ENCODE measurements at places on chromosomes 2 and 18. TPM values are rescaled to one million over a fixed set of nuclear protein-coding genes. Genes with fewer than 3 reads are reported as not detected.

DNA sequence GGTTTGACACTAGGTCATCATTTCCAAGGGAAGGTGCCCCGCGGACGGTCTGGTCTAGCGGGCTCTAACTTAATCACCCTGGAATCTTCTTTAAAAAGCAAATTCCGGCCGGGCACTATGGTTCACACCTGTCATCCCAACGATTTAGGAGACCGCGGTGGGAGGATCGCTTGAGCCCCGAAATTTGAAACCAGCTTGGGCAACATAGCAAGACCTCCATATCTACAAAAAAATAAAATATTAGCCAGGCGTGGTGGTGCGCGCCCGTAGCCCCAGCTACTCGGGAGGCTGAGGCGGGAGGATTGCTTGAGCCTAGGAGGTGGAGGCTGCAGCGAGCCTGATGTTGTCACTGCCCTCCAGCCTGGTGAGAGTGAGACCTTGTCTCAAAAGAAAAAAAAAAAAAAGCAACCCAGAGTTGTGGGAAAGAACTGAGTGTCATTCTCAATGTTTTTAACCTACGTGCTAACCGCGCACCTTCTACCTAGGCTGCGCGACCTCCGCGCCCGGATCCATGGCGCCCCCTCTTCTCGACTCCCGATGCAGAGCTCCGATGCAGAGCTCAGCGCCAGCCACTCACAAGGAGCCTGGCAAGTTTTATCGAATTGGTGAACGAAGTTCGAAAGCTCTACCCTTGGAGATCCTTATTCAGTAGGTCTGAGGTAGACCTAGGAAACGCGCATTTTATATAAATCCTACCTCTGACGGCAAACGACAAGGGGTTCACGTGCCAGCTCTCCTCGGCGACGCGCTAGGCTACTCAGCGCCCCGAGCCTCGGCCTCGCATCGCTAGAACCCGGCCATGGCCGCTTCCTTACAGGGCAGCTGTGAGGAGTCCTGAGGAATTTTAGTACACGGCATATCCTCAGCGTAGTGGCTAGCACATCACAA lies 888 bp upstream of the TWSG1 start:
- DNase-seq: peak; percentile 28

GRCh38 chr2:109531221-109531620 lies 82.5 kb downstream of the SEPTIN10 start:
- DNase-seq: no peak

DNA sequence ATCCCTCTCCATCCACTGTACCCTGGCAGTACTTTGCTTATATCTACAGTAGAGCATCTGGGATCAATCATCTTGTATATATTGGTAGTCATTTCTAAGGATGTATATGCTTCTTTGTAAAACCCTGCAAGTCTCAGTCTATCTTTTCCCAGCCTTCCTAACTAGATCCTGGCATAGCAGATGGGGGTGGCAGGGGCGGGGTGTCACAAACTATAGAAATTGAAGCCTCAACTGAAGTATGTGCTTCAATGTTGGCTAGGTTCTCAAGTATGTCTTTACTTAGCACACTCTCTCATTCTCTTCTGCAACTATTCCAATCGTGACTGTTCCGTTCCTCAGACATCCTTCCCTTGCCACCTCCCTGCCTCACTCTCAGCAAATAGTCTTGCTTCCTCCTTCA lies 30.1 kb upstream of the AGPS start:
- DNase-seq: no peak

- DNase-seq: no peak
Measured at GRCh38 chr2:25377822-25378421, 36.2 kb upstream of the DNMT3A start.

- DNase-seq: no peak
Measured at GRCh38 chr2:54271189-54271588, 15.2 kb upstream of the TSPYL6 start.

SNED1 gene
- total RNA-seq: 5.8 TPM

CYP1B1 gene
- total RNA-seq: 20.0 TPM

DNA sequence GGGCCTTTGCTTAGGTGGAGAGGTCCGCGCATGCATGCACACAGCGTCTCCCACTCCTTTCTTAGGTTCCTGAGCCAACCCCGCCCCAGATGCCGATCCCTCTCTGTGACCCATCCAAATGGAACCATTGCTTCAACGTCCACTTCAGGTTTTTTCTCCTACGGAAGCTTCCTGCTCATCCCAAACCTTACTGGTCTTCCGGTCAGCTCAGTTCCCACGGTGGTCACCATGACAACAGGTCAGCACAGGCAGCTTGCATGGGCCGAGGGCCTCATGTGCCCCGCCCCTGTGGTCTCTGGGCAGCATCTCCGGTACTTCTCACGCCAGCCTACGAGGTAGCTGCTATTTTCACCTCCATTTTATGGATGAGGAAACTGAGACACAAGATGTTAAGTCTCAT lies 163.7 kb downstream of the SOCS6 start:
- no peak for DNase-seq

TXNDC2 gene
- total RNA-seq: not detected
